Activated T-helper 2 cell treated with anti-CD3 and anti-CD28 coated beads, Interferon-gamma antibody, Interleukin-2, Interleukin-4, amounts not matched to agents 10 μg/mL and 5 μg/mL and 100 μg/mL, durations not matched to agents 14 hours and 24 hours and 36 hours (primary cell): ENCODE measurements at places on chromosomes 12 and 14. TPM values are rescaled to one million over a fixed set of nuclear protein-coding genes. Genes with fewer than 3 reads are reported as not detected.

Gene FERMT2
- 0.99 and 1.7 TPM in 2 replicates for total RNA-seq

Gene BIN2
- 45.8 and 47.0 TPM in 2 replicates for total RNA-seq

DNA sequence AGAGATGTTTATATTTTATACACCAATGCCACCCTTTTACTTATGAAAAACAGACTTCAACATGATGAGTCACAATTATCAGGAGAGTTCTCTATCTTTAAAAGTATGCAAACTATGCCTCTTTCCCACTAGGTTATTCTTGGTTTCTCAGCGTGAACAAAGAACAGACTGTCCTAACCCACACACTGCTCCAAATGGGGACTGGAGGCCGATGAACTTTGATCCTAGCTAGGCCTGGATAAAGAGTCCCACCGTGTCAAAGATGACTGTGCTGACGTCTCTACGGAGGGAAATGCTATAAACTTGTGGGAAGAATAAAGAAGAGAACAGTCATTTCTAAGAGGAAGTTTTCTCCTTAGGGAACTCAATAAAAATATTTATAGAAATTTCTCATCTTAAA, 160.1 kb downstream of the EPS8 start:
- DNase-seq = no peak

DNA sequence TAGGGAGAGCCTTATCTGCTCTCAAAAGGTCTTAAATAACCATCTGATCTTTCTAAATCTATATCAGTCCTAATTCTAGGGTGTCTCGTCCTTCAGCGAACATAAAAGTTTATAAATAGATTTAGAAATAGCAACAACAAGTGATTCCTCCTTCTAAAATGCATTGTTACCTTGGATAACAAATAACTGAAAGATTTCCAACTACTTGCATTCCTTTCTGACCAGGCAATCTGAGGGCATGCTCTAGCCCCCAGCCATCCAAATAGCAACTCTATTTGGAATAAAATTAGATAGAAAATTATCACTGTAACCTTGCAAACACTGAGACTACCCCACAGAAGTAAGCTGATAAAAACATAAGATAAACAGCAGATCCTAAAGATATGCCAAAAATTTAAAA, 21.8 kb upstream of the KRR1 start:
- no peak for DNase-seq

GRCh38 chr14:101879529-101880336, 84.6 kb upstream of the DYNC1H1 start:
- no peak for DNase-seq

DNA sequence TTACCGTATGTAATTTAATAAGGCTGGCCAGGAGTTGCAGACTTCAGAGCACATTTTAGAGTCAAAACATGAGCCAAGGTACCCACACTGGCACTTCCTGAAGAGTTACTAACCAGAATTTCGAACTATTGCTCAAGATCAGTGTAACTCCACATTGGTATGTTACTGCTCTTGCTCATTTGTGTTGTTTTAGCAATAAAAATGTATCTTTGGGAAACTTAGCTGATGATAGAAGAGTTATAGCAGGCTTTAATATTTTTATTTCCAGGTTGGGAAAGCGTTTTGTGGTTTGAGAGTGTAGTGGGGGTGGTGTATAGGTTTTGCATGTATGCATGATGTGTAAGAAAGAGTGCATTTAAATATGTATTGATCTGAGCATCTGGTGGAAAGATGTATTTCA, 96.6 kb downstream of the SCN8A start:
- no peak for DNase-seq

DNA sequence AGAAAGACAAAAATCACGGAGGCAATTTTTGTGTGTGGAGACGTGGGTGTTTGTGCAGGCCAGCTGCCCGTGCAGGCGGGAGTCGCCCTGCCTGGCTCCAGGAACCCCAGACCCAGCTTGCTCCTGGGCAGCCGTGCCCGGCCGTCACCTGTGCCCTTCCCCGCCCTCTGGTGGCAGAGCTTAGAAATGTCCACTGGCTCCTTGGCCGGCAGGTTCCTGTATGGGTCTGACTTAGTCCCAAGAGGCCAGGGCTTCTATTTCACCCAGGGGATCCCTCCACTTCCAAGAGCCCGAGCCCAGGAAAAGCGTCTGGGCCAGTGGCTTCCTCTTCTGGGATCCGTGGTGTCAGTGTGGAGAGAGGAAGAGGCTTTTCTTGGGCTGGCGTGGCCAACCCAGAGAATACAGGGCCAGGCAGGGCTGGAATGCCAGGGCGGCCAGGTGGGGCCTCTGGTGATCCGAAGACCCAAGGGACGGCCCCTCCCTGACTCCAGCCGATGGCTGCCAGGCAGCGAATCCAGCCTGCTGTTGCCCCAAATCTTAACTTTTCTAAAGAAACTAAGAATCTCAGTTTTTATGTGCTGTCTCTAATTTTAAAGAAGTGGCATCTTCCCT, 120.9 kb downstream of the TMEM132C start:
- DNase-seq = no peak

- peak; percentile 43 for DNase-seq
Observed at GRCh38 chr14:106831322-106831720, 1304.9 kb downstream of the TMEM121 start.
